ENCODE measurements at places on chromosomes 6 and 20.

- DNase-seq: no peak
These were observed 1.7 kb upstream of the SLC12A5 start for GRCh38 chr20:46027245-46027853.

- no peak for DNase-seq
These were observed 271.3 kb upstream of the BTBD3 start for GRCh38 chr20:11646359-11646758.

DNA sequence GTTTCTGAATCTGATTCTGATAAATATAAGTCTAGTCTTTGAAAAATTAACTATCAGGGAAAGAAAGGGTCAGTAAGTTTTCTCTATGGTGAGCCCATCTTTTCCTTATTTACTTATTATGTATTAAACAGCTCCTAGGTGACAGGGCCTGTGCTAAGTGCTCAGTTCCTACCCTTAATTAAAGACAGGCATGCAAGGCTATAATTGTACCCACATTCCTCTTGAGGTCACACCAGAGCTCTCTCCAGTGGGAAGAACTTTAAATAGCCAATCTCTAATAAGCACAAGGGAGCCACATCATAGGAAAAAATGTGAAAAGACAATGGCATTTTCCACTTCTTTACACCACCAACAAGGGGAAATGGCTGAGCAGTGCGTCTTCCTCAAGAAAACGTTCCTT is 421.8 kb upstream of the SLC35B3 start:
- DNase-seq: no peak

DNA sequence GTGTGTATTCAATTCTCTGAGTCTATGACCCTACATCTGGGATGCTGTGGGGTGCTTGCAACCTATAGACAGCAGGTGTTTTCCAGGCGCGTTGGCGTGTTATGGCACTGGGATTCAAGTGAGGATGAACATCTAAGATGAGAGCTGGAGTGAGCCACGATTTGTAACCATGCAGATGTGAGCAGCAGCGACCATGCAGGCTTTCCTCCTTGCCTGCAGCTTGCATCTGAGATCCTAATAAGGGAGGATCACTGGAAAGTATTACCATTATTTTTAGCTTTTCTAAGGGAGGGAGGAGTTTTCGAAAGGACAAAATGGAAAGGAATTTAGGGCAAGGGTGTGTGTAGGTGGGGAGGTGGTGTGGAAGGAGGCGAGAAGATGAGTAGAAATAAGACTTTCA is 216.7 kb downstream of the ATXN1 start:
- DNase-seq: no peak

DNA sequence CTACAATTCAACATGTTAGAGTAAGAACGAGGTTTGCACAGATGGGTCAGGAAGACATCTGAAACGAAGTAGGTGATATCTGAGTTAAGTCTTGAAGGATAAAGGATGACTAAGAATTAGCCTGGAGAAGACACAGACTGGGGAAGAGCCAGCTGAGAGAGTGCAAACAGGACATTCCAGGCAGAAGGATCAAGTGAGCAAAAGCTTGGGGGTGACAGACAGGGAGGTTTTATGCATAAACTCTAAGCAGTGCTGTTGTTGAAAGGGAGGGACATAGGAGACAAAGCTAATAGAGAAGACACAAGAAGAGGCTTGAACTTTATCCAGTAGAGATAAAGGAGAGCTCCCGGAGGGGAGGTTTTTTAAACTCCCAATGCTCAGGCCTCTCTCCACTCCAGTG is 15.0 kb upstream of the ETV7 start:
- no peak for DNase-seq

Measured in DMS79 treated with DMSO at 0.1 percent for 48 hours (cell line).